ENCODE measurements at places on chromosomes 6 and 20.

- DNase-seq: no peak
These were observed at the start of gene FRK for GRCh38 chr6:116060572-116061283. Gene FRK (minus strand): TSS chr6:116060891. CDS start chr6:116060311, 580 bp downstream.

- no peak for DNase-seq
These were observed 8.7 kb upstream of the GTF3C6 start for GRCh38 chr6:110949679-110950285.

DNA sequence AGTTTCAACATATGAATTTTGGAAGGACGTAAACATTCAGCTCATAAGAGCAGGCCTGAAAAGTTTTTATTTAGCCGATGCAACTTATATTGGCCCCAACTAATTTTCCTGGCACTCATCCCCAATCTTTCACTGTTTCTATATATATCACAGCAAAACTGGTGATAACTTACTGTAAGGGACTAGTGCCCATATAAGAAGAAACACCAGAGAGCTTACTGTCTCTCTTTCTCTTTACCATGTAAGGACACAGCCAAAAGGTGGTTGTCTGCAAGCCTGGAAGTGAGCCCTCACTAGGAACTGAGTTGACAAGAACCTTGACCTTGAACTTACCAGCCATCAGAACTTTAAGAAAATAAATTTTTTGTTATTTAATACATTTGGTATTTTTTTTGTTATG, 807.4 kb upstream of the CITED2 start:
- no peak for DNase-seq

- no peak for DNase-seq
These were observed 38.0 kb downstream of the EZR start for GRCh38 chr6:158780988-158781691.

DNA sequence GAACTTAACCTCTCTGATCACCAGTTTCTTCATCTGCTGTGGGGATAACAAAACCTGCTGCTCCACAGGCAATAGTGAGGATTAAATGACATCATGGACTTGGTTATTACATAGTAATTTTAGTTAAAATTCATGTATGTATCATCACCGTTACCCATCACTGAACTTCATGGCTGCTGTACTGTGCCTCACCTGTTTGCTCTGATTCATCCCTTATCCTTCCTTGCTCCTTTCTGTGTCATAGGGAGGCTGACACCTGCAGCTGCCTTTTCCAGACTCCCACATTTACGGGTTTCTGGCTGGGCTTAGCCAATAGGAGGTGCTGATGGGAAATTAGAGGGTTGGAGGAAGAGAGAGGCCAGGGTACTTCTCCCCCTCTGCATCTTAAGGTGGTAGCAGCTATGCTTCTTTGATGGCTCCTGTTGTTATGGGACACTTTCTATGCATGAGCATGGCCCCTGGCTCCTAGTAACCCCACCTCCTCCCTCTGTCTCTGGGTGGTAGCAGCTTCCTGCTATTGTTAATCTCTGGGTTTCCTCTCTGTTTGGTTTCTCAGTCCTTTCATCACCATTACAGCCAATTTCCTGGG, 332.1 kb downstream of the DHX35 start:
- DNase-seq: no peak

GRCh38 chr6:46380152-46380807, 111.0 kb downstream of the RCAN2 start:
- DNase-seq: no peak

DNA sequence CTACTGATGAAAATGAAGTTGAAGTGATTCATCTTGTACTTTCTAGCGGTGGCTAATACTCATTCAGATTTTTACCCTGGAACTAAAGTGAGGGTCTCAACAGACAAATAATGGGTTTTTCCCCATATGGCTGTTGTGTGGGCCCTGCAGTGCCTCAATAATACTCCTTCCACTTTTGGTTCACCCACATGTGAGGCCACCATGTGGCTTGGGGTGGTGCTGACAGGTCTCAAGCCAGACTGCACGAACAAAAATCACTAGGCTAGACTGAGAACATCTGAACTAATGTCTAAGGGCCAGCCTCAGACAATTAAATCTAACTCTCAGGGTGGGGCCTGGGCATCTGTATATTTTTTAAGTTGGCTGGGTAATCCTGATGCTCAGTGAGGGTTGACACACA, 7.9 kb upstream of the COL12A1 start:
- DNase-seq: no peak

DNA sequence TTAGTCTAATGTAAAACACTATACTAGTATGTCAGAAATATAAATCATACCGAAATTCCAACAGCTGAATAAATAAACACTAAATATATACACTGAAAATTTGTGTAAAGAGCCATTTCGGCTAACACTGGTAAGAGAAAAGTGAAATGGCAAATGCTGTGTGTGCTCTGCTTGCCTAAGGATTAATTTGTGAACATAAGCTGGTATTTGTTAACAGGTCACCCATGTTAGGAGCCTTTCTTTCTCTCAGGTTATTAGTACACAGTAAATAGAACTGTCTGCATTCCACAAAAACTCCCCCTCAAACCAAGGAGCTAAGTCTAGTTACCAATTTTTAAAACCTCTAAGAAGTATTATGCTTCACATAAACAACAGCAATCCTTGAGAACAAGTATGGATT, 27.0 kb downstream of the ELOVL5 start:
- DNase-seq: no peak

DNA sequence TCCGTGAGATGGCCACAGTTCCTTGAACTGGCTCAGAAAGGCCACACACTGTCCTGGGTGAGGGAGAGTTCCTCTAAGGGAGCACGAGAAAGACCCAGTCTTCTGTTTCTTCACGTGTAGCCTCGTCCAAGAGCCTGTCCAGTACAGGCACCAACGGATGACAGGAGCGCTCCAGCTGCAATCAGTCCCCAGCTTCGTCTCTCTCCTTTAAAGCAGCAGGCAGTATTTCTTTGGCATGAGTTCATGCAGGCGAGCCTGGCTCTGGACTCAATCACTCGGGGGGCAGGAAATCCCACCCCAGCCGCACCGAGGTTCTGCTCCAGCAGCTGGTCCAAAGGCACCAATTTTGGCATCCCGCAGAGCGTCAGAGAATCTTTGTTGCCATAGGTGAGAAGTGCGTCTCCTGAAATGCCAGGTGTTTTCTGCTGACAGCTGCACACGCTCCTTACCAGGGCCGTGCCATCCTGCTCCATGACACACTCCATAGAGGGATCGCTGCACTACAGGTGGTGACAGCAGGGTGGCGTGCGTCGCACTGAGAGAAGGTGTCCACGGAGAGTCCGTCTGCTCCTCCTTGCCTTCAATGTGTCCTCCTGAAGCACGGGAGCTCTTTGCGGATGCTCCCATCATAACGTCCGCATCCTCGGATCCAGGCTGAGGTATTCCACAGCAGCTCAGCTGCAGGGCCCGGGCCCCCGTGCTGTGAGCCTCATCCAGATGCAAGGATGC, 59.6 kb upstream of the AFDN start:
- DNase-seq: no peak

DNA sequence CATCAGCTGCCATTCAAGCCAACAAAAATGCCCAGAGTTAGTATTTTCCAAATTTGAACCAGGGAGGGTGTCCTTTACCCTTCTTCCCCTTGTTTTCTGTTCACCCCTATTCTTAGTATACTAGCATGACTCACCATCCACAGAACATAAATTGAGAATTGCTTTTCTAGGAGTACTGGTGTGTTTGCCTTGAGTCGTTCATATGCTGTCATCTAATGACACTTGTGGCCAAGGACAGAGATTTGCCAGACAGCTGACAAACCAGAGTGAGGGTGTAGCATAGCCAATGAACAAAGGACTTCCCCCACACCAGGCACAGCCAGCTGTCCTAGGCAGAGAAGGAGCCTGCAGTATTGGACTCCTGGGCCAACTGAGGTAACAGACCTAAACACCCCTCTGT, 62.2 kb downstream of the FILIP1 start:
- no peak for DNase-seq

DNA sequence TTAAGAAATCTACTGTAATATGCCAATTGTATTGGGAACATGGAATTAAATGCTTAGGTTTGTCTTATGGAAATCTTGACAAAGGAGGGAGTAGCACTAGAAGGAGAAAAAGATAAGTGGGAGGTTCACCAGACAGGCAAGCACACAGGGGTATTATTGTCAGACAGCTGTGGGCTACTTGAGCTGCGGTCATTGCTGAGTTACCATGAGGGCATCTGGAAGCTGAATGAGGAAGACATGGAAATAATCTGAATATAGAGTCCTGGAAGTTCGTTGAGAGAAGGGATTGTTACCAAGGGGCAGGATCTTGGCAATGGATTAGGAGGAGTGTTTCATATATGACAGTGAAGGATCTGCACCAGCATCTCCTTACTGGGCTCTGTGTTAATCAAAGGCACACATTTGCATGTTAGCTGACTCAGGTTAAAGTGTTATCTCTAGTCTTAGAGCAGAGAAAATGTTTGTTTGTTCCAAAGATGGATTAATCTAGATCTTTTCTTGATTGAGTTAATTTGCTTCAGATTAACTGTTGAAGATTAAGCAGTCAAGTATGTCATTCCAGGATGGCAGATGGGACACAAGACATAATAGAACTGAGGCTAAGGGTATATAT, 53.0 kb upstream of the SUPT3H start:
- DNase-seq: no peak

DNA sequence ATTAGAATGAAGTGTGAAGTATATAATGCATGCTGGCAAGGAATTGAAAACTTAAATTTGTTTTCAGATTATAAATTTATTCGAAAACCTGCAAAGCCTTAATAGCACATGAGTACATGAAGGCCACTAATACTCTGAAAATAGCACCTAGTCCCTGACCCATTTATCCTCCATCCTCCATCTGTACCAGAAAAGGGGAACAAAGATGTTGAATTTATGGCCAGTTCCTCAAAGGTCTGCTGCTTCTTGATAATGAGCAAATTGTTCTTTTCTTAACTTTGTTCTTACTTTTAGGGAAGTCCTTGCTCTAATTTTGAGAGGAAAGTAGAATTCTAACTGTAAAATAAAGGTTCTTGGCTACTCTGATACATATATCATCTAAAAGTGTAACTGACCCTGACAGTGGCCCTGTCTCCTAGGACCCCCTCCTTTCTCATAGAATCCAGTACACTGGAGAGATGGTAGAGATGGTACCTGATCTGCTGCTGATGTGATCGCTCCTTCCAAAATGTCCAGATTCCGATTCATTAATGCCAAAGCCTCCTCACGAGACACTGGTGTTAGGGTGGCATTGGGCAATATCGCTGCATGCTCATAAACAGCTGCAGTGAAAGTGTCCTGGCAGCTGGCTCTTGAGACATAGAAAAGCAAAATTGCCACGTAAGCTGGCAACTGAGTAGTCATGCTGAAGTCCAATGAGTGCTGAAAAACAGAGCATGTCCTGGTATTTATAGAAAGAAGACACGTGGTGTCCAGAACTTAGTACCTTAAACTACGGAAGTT, at the start of gene VNN1:
TSS of gene VNN1 (minus strand) at position 704 of the 783 bp plus-strand sequence. CDS start at position 684, 20 bp downstream.
- peak; percentile 26 for DNase-seq

- no peak for DNase-seq
These were observed 5.4 kb upstream of the FOXF2 start for GRCh38 chr6:1383729-1384548.

DNA sequence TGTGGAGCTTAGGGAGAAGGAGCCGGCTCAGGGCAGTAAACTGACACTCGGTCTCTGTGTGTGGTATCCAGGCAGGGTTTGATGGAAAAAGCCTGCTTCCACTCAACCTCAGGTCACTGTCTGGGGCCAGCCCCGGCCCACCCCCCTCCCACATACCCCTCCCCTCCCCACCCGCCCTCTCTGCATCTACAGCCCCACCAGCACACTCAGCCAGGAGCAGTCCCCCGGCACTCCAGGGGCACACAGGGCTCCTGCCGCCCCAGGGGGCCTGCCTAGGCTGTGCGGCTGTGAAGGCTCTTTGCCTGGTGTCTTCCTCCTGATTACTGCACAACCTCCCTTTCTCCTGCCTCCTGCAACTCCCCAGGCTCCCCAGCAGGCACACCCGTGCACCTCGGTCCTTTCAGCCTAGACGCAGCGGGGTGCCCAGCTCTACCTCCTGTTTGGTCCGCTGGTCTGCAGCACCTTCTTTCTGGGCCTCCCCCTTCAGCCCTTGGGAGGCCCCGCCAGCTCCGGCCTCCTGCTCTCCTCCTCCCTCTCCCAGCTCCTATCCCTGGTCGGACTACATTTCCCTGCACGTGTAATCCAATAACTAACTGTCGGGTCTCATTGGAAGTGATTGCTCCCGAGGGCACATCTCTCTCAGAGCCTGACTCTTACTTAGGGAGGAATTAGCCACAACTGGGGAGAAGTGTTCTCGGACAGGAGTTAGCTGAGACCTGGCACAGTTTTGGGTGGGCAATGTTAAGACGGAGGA, 1.3 kb upstream of the FOXF2 start:
- DNase-seq: no peak

DNA sequence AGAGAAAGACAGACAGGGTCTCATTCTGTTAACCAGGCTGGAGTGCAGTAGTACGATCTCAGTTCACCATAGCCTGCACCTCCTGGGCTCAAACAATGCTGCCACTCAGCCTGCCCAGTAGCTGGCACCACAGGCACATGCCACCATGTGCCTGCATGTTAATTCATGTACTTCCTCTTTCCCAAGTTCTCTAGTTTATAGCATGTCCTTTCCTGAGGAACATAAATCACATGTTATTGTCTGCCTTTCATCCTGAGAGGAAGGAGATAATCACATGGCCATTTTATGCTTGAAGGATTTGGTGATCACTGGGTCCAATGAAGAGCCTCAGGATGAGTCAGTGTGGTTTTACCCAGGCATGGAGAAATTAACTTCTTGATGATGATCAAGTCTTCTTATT, 47.9 kb downstream of the COL11A2 start:
- DNase-seq: no peak

DNA sequence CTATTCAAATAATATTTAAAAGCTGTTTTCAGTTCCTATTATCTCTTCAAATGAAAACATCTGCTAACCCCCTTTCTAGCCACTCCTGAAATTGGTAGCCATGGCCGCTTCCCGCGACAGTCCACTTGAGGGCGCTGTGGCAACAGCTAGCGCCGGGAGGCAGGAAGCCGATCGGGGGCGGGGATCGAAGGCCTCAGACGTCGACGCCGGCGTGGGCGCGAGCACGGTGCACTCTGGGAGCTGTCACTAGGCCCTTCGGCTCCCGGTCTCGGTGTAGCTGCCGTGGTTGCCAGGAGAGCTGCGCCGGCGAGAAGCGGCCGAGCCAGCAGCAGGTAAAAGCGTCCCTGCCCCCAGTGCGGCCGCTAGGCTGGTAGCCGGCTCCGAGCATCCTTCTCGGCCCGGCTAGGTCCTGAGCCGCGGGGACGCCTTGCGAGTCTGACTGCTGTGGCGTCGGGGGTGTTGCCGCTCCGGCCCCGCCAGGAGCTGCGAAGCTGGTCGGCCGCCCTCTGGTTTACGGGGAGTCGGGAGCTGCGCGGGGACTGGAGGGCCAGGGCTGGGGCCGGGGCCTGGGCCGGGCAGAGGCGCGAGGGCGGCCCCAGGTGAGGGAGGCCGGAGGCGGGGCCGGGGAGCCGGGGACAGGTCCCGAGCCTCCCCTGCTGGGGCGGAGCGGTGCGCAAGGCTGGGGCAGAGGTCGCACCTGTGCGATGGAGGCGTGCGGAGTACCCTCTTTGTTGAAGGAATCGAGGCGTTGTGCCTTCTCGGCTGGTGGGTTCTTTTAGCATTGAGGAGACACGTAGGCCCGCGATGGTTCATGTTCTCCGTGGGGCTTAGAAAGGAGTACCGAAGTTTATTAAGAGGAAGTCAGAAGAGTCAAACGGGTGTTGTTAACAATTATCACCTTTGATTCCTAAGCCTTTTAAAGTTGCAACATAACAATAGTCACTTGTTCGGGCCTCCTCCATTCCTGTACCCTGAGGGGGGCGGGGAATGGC, at the start of gene DOP1A:
TSS of gene DOP1A (plus strand) at position 224 of the 992 bp plus-strand sequence. CDS start 29,307 bp downstream, outside the sequence.
- DNase-seq: peak; percentile 92

All from GM10248 (cell line).